Activated CD4-positive, alpha-beta memory T cell treated with anti-CD3 and anti-CD28 coated beads for 36 hours (primary cell): ENCODE measurements at places on chromosomes 1 and 21. TPM values are rescaled to one million over a fixed set of nuclear protein-coding genes. Genes with fewer than 3 reads are reported as not detected.
A peak's percentile ranks its signal among the peaks of the same experiment; 100 is the strongest.

The DMBX1 gene
- total RNA-seq, result 0.10 TPM

The ERVH48-1 gene
- total RNA-seq, result 0.07 TPM

DNA sequence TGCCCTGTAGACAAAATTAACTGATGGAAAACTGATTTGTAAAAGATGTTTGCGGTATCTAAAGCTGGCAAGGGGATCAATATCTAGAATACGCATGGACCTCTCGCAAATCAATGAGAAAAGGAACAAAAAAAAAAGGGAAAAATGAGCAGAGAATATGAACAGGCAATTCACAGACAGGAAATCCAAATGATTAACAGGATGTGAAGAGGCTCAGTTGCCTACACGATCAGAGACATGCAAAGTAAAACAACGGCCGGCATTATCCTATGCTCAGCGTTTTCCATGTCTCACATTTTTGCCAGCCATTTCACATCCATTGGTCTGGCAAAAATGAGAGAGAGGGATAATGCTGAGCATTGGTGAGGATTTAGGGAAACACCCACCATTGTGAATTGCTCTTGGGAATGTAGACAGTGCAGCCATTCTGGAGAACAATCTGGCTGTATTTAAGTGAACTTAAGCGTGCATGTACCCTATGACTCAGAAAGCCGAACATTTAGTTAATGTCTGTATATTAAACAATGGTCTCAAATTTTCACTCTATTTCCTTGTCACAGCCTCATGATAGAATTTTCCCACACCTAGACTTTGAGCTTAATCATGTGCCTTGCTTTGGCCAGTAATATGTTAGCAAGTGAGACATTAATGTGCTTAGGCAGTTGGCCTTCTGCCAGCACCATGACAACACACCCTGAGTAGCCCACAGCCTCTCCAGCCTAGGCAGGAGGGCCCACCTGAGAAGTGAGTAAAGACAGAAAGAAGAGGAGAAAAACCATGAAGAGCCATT, 61.0 kb upstream of the NBPF3 start:
- peaks cover 10% of the 10 kb centered on the region for H3K27me3 ChIP-seq
- DNase-seq, result no peak
- peaks cover 9% of the 10 kb centered on the region for H3K4me1 ChIP-seq
- peaks cover 3% of the 10 kb centered on the region for H3K36me3 ChIP-seq
- H3K4me3 ChIP-seq, result no peak overlapping the region

DNA sequence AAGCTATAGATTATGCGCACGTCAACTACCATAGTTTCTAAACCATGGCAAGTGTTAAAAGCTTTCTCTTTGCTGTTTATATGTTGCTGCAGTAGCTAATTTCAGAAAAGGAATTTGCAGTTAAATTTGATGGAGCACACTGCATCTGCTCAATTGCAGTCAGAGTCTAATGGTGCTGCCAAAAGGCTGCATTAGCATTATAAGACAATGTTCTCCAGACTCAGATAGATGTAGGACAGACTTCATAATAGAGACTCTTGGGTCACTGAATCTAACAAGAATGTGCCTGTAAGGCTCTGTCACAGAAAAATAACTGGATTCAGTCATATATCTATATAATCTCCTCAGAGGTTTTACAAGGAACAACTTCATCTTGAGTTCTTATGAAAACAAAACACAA, 198.3 kb downstream of the OLFM3 start:
- H3K36me3 ChIP-seq, result no peaks in the 10 kb centered on the region
- H3K4me3 ChIP-seq, result no peak overlapping the region
- no peak overlapping the region for H3K27ac ChIP-seq

The A3GALT2 gene
- total RNA-seq, result not detected

- H3K4me1 ChIP-seq, result peaks cover under 1% of the 10 kb centered on the region
- no peak overlapping the region for H3K4me3 ChIP-seq
- no peak for DNase-seq
- H3K27me3 ChIP-seq, result no peaks in the 10 kb centered on the region
- no peaks in the 10 kb centered on the region for H3K36me3 ChIP-seq
Measured at GRCh38 chr1:185601189-185601588, 133.0 kb upstream of the HMCN1 start.

The NLRP3 gene
- 1.5 TPM for total RNA-seq

The DCST1 gene
- total RNA-seq, result 0.14 TPM

DNA sequence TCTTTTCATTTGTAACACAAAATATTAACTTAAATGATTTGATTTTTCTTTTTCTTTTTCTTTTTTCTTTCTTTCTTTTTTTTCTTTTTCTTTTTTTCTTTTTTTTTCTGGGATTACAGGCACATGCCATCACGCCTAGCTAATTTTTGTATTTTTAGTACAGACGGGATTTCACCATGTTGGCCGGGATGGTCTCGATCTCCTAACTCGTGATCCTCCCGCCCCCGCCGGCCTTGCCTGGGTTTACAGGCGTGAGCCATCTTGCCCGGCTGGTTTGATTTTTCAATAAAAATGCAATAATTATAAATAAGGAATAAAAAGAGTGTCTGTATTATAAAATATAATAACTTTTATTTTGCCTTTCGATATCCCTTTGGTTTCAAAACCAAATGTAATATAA, 146.7 kb upstream of the RGS18 start:
- no peaks in the 10 kb centered on the region for H3K27me3 ChIP-seq
- H3K27ac ChIP-seq, result no peak overlapping the region
- DNase-seq, result no peak
- no peak overlapping the region for H3K4me3 ChIP-seq

GRCh38 chr1:174352117-174352516, 95.6 kb upstream of the GPR52 start:
- H3K4me1 ChIP-seq, result no peaks in the 10 kb centered on the region
- H3K36me3 ChIP-seq, result peaks cover 14% of the 10 kb centered on the region
- H3K4me3 ChIP-seq, result no peak overlapping the region
- H3K27me3 ChIP-seq, result no peaks in the 10 kb centered on the region

GRCh38 chr1:204520834-204521709, 4.9 kb downstream of the MDM4 start:
- DNase-seq, result peak; percentile 71
- H3K36me3 ChIP-seq, result peaks cover 50% of the 10 kb centered on the region
- H3K4me1 ChIP-seq, result peaks cover 58% of the 10 kb centered on the region
- H3K4me3 ChIP-seq, result peak overlapping the region; percentile 21

The CYP2J2 gene
- 0.57 TPM for total RNA-seq

The BMP8A gene
- total RNA-seq, result not detected

The STIL gene
- total RNA-seq, result 31.3 TPM

GRCh38 chr21:25494804-25495203, 112.5 kb downstream of the MRPL39 start:
- H3K36me3 ChIP-seq, result peaks cover 42% of the 10 kb centered on the region
- DNase-seq, result no peak
- H3K4me3 ChIP-seq, result no peak overlapping the region
- H3K27ac ChIP-seq, result no peak overlapping the region
- peaks cover 36% of the 10 kb centered on the region for H3K4me1 ChIP-seq

The FCER1A gene
- total RNA-seq, result not detected

The MNDA gene
- total RNA-seq, result not detected

- no peaks in the 10 kb centered on the region for H3K36me3 ChIP-seq
- DNase-seq, result no peak
- H3K27ac ChIP-seq, result no peak overlapping the region
- no peaks in the 10 kb centered on the region for H3K4me1 ChIP-seq
- no peaks in the 10 kb centered on the region for H3K27me3 ChIP-seq
Measured at GRCh38 chr1:2481885-2482284, 5.8 kb downstream of the PLCH2 start.

- no peaks in the 10 kb centered on the region for H3K27me3 ChIP-seq
- H3K36me3 ChIP-seq, result no peaks in the 10 kb centered on the region
- no peak overlapping the region for H3K4me3 ChIP-seq
- H3K27ac ChIP-seq, result no peak overlapping the region
Measured at GRCh38 chr21:38032082-38032801, 116.0 kb upstream of the KCNJ6 start.

The SPOCD1 gene
- 0.78 TPM for total RNA-seq

GRCh38 chr1:113057006-113057405, 16.0 kb upstream of the LRIG2 start:
- no peak overlapping the region for H3K4me3 ChIP-seq
- no peaks in the 10 kb centered on the region for H3K4me1 ChIP-seq
- DNase-seq, result no peak
- no peaks in the 10 kb centered on the region for H3K27me3 ChIP-seq

The CCDC30 gene
- total RNA-seq, result 2.3 TPM

DNA sequence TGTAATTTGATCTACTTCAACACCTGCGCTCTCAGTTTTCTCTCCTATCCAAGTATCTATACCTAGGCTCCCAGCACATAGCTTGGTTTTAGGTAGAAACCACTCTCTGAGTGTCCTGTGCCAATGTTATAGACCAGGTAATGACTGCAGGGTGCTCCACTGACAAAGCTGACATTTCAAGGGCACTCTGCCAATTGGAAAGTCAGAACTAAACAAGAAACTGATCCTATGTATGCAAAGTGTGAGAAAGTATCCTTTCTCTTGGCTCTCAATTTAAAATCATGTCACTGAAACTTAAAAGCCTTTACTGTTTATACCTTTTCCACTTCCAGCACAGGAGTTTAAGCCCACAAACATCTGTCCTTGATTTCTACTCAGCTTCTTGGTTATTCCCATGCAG, 45.0 kb upstream of the AIM2 start:
- no peak overlapping the region for H3K27ac ChIP-seq
- peaks cover 26% of the 10 kb centered on the region for H3K27me3 ChIP-seq
- no peaks in the 10 kb centered on the region for H3K36me3 ChIP-seq
- DNase-seq, result peak; percentile 15

DNA sequence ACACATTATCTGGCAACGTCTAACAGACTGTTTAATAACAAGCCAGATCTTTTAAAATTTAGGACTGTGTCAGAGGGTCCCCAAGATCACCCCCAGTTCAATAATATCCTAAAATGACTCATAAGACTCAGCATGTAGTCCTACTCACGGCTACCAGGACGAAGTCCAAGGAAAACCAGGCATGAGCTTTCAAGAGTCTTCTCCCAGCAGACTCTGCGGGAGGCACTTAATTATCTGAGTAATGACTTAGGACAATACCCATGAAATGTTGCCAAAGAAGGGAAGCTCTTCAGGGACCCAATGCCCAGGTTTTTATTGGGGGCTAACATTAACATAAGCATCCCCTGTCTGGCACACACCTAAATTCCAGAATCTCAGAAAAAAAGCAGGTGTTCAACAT, 7.0 kb downstream of the HFM1 start:
- no peak overlapping the region for H3K27ac ChIP-seq
- H3K27me3 ChIP-seq, result peaks cover 16% of the 10 kb centered on the region
- no peak overlapping the region for H3K4me3 ChIP-seq
- no peaks in the 10 kb centered on the region for H3K4me1 ChIP-seq
- no peak for DNase-seq

DNA sequence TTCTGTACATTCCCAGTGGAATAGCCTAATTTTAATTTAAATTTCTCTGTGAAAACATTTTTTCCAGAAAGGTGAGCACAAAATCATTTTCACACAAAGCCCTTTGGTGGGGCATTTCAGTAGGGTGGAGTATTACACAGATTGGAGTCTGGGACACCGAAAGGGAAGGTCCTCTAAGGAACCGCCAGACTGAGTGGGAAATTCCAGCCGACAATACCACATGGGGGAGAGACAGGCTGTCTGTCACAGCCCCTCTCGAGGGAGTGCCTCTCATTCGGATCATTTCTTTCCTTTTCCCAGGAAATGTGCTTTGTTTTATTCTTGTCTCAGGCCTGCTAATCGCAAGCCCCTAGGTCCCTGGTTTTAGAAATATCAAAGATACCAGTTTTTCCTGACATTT, 150.6 kb upstream of the HOOK1 start:
- no peak overlapping the region for H3K4me3 ChIP-seq
- H3K27ac ChIP-seq, result no peak overlapping the region
- no peaks in the 10 kb centered on the region for H3K36me3 ChIP-seq

- no peak overlapping the region for H3K4me3 ChIP-seq
- no peaks in the 10 kb centered on the region for H3K27me3 ChIP-seq
- H3K27ac ChIP-seq, result no peak overlapping the region
- peaks cover 25% of the 10 kb centered on the region for H3K4me1 ChIP-seq
- peaks cover 2% of the 10 kb centered on the region for H3K36me3 ChIP-seq
Measured at GRCh38 chr21:31446226-31446855, 102.3 kb upstream of the TIAM1 start.

The RGS4 gene
- not detected for total RNA-seq

The KRTAP19-3 gene
- total RNA-seq, result not detected

- no peak overlapping the region for H3K4me3 ChIP-seq
- H3K27ac ChIP-seq, result no peak overlapping the region
- no peaks in the 10 kb centered on the region for H3K36me3 ChIP-seq
- peaks cover 12% of the 10 kb centered on the region for H3K4me1 ChIP-seq
- no peak for DNase-seq
- no peaks in the 10 kb centered on the region for H3K27me3 ChIP-seq
Measured at GRCh38 chr1:39021426-39021825, 4.7 kb upstream of the NDUFS5 start.

DNA sequence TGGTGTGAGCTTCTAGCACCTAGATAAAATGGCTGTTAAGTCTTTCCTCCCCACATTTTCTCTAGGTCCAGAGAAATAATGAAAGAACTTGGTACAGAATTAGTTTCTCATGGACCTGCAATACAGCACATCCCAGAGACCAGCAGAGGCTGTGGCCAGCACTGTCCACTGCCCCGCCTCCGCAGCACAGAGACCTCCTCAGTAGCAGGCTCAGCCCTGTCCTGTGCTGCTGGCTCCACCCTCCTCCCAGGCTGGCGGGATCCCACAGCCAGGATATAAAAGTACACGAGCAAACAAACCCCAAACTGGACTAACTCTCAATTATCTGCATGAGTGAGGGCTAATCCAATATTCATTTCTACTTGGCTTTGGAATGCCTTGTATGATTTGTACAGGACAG, 401.5 kb downstream of the RPS6KC1 start:
- H3K4me3 ChIP-seq, result no peak overlapping the region
- H3K4me1 ChIP-seq, result no peaks in the 10 kb centered on the region
- H3K36me3 ChIP-seq, result no peaks in the 10 kb centered on the region

DNA sequence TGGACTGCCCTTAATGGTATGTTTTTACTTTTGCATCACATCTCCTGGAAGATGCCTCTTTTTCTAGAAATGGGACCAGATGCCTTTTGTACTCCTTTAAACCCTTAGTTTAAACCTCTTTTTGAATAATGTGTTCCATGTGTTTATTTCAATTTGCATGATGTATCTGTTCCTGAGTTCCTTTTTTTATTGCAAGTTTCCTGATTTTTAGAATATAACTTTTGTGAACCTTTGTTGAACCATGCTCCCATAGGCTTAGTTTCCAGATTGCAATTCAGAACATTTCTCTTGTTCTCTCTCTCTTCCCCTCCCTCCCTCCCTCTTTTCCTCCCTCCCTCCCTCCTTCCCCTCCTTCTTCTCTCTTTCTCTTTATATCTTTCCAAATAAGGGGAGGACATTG, 81.9 kb downstream of the RGL1 start:
- no peak overlapping the region for H3K27ac ChIP-seq
- DNase-seq, result no peak
- no peak overlapping the region for H3K4me3 ChIP-seq

DNA sequence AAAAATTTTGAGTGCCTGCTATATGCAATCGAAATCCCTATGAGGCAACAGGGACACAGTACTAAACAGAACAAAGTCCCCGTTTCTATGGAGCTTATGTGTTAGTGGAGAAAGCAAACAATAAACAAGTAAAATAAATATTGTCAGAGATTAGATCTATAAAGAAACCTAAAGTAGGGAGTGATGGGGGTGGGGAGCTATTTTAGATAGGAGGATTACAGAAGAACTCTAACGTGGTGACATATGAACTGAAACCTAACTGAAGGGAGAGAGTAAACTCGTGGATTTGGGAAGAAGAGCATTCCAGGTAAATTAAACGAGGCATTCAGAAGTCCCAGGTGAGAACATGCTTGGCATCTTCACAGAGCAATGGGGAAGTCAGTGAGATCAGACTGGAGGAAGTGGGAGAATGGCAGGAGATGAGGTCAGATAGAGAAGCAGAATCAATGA, 154.5 kb downstream of the DENND1B start:
- H3K27me3 ChIP-seq, result no peaks in the 10 kb centered on the region
- peaks cover 4% of the 10 kb centered on the region for H3K36me3 ChIP-seq
- H3K27ac ChIP-seq, result no peak overlapping the region
- DNase-seq, result no peak
- peaks cover 1% of the 10 kb centered on the region for H3K4me1 ChIP-seq

The F5 gene
- total RNA-seq, result 50.8 TPM
